Activated CD8-positive, alpha-beta T cell treated with anti-CD3 and anti-CD28 coated beads, Interleukin-2, amount 10 ng/mL, durations not matched to agents 7 days and 5 days (primary cell): ENCODE measurements at places on chromosomes 16 and 17. TPM values are rescaled to one million over a fixed set of nuclear protein-coding genes. Genes with fewer than 3 reads are reported as not detected.

EVPLL gene
- total RNA-seq = not detected

ABCC6 gene
- total RNA-seq = not detected

KRT15 gene
- total RNA-seq = not detected

NTN3 gene
- total RNA-seq = 0.10 TPM

MARVELD3 gene
- total RNA-seq = not detected

NACA2 gene
- not detected for total RNA-seq

ACE gene
- not detected for total RNA-seq

RAMP2 gene
- not detected for total RNA-seq

WNK4 gene
- 0.37 TPM for total RNA-seq

DNA sequence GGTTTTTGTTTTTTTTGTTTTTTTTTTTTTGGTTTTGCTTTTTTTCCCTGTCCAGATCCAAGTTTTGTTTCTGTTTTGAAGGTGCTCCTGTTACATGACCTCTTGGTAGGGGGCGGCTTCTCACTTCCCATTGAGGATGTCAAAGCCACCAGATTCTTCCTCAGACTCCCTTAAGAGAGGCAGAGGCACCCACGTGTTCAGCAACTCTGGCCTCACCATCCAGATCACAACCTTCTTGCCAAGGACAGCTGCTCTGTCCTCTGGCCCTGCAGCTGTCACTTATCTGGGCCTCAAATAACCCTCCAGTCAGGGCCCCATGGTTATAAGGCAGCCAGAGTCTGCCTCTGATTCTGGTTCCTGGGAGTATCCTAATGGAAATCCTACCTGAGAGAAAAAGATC is 208.5 kb downstream of the STX8 start:
- no peaks in the 10 kb centered on the region for H3K27me3 ChIP-seq
- H3K36me3 ChIP-seq = no peaks in the 10 kb centered on the region
- DNase-seq = no peak
- no peaks in the 10 kb centered on the region for H3K4me1 ChIP-seq
- no peak overlapping the region for H3K27ac ChIP-seq

- no peaks in the 10 kb centered on the region for H3K27me3 ChIP-seq
- no peak for DNase-seq
- peaks cover 2% of the 10 kb centered on the region for H3K36me3 ChIP-seq
- no peak overlapping the region for H3K27ac ChIP-seq
- H3K4me1 ChIP-seq = peaks cover 44% of the 10 kb centered on the region
Measured at GRCh38 chr17:17739388-17740066, 58.3 kb downstream of the RAI1 start.

GRCh38 chr16:83102336-83102735 is 475.6 kb downstream of the CDH13 start:
- no peaks in the 10 kb centered on the region for H3K4me1 ChIP-seq
- no peaks in the 10 kb centered on the region for H3K27me3 ChIP-seq
- no peak overlapping the region for H3K27ac ChIP-seq
- no peak for DNase-seq
- H3K36me3 ChIP-seq = no peaks in the 10 kb centered on the region
- H3K4me3 ChIP-seq = no peak overlapping the region

GRCh38 chr17:77326076-77326591 is 185.4 kb downstream of the SEC14L1 start:
- H3K36me3 ChIP-seq = no peaks in the 10 kb centered on the region
- DNase-seq = peak; percentile 56
- peak overlapping the region; percentile 74 for H3K27ac ChIP-seq
- peaks cover 61% of the 10 kb centered on the region for H3K4me1 ChIP-seq

GRCh38 chr16:62814891-62815290 is 778.7 kb upstream of the CDH8 start:
- no peak for DNase-seq
- H3K27ac ChIP-seq = no peak overlapping the region
- no peaks in the 10 kb centered on the region for H3K4me1 ChIP-seq
- H3K4me3 ChIP-seq = no peak overlapping the region

DNA sequence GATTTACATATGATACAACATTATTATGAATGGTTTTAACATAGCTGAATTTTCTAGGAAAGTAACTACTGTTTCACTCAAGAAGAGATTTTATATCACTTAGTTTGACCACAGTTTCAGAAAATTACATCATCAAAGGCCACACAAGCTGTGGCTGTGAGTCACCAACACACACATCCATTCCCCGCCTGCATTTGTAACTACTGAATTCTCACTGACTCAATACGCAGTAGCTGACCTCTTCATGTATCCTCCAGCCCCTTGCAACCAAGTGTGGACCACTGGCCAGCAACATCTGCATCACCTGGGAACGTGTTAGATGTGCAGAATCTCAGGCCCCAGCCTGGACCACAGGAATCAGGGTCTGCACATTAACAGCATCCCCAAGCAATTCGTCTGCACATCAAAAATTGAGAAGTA is 197.6 kb downstream of the XYLT1 start:
- H3K27ac ChIP-seq = peak overlapping the region; percentile 70
- peaks cover 69% of the 10 kb centered on the region for H3K4me1 ChIP-seq
- H3K36me3 ChIP-seq = peaks cover 17% of the 10 kb centered on the region
- H3K27me3 ChIP-seq = peaks cover 2% of the 10 kb centered on the region
- peak overlapping the region; percentile 10 for H3K4me3 ChIP-seq

DNA sequence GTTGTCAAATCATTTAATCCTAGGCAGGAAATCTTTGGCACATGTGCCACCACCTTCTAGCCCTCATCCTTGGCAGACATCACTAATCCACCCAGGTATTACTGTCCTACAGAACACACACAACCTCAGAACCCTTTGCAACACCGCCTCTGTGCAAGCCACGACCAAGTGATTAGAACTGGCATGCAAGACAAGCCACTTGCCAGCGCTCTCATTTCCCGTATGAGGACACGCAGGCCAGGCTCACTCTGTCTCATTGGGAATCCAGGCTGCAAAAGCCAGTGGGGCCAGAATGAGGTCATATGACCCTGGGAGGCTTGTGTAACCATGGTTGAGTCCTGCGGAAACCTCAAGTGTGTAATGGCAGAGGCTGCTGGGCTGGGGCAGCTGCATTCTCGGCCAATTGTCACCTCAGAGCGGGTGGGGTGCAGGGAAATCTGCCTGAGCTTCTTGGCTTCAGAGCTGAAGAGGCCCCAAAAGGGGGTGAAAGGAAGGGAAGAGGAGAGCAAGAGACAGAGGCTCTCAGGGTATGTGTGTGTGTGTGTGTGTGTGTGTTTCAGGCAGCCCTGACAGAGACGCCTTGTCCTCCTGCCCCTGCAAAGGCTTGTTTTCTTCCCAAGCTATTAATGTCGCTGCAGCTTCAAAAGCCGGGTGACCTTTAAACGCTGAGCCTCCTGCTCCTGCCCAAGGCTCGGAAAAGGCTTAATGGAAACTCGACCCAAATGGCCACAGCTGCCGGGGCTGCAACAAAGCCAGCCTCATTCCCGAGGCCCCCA is 43.2 kb upstream of the MRPS23 start:
- H3K4me1 ChIP-seq = peaks cover 10% of the 10 kb centered on the region
- no peak for DNase-seq
- H3K4me3 ChIP-seq = no peak overlapping the region
- H3K27me3 ChIP-seq = peaks cover 7% of the 10 kb centered on the region
- H3K36me3 ChIP-seq = no peaks in the 10 kb centered on the region

- no peak overlapping the region for H3K4me3 ChIP-seq
- no peaks in the 10 kb centered on the region for H3K4me1 ChIP-seq
- H3K27ac ChIP-seq = no peak overlapping the region
- H3K27me3 ChIP-seq = no peaks in the 10 kb centered on the region
Measured at GRCh38 chr16:5634666-5635180, 537.1 kb upstream of the EEF2KMT start.

GRCh38 chr16:53041320-53042051 is 11.2 kb downstream of the CHD9NB start:
- H3K4me1 ChIP-seq = peaks cover 6% of the 10 kb centered on the region
- no peak for DNase-seq
- H3K36me3 ChIP-seq = no peaks in the 10 kb centered on the region

DNA sequence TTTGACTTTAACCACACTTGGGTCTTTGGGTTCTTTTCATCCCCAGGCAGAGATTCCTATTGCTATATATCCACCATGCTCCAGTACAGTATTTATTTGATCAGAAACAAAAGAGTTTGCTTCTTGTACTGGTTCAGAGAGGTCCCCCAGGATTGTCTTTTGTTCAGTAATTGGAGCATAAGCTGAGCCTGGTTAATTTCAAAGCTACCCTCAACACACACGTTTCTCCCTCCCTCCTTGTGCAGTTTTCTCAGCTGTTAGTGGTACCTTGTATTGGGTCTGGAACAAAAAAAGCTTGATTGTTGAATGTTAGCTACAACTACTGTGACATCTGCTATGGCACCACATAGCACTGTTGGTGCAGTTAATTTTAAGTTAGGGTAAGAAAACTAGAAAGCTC is 50.0 kb downstream of the NUP93 start:
- no peaks in the 10 kb centered on the region for H3K27me3 ChIP-seq
- H3K36me3 ChIP-seq = no peaks in the 10 kb centered on the region
- no peak overlapping the region for H3K4me3 ChIP-seq
- H3K27ac ChIP-seq = no peak overlapping the region
- no peak for DNase-seq

GRCh38 chr16:8798174-8798527 is 512 bp downstream of the PMM2 start:
- no peaks in the 10 kb centered on the region for H3K27me3 ChIP-seq
- peaks cover 36% of the 10 kb centered on the region for H3K4me1 ChIP-seq
- H3K27ac ChIP-seq = peak overlapping the region; percentile 95
- peak; percentile 39 for DNase-seq

- H3K4me3 ChIP-seq = no peak overlapping the region
- no peak overlapping the region for H3K27ac ChIP-seq
- H3K4me1 ChIP-seq = peaks cover 6% of the 10 kb centered on the region
Measured at GRCh38 chr16:4962716-4963115, 4.6 kb downstream of the SEC14L5 start.

DNA sequence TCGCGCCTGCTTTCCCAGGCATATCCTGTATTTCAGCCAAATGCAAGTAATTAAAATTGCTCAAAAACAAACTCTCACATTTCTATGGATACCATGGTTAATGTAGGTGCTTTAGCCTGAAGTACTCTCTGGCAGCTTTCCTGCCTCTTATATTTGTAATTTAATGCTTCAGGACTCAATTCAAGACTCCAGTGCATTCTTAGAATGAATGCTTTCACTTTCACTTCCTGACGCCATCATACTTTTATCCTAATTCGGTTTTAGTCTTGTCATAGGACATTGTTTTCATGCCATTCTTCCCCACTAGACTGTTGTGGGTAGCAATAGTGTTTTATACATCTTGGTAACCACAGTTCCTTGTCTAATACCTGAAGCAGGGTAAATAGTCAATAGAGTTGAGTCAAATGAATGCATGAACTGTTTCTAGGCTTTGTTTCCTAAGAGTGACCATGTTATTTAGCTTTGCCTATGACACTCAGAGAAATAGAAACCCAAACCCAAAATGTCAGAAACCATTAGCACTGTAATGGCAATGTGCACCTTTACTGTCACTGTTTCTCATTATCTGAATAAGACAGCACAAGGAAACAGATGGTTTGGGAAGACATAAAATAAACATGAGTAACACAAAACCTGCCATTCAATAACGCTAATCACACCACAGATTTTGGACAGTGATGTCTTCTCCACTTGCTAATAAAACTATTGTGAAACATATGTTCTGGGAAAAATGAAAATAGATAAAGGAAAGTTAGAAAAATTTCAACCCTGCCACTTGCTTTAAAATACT is 705.5 kb downstream of the CDH11 start:
- DNase-seq = no peak
- H3K27ac ChIP-seq = no peak overlapping the region
- H3K36me3 ChIP-seq = no peaks in the 10 kb centered on the region
- H3K27me3 ChIP-seq = no peaks in the 10 kb centered on the region
- no peaks in the 10 kb centered on the region for H3K4me1 ChIP-seq

- H3K4me3 ChIP-seq = no peak overlapping the region
- no peak for DNase-seq
- H3K27ac ChIP-seq = peak overlapping the region; percentile 74
- H3K27me3 ChIP-seq = no peaks in the 10 kb centered on the region
Measured at GRCh38 chr16:11075163-11075562, 130.8 kb downstream of the CLEC16A start.

DNA sequence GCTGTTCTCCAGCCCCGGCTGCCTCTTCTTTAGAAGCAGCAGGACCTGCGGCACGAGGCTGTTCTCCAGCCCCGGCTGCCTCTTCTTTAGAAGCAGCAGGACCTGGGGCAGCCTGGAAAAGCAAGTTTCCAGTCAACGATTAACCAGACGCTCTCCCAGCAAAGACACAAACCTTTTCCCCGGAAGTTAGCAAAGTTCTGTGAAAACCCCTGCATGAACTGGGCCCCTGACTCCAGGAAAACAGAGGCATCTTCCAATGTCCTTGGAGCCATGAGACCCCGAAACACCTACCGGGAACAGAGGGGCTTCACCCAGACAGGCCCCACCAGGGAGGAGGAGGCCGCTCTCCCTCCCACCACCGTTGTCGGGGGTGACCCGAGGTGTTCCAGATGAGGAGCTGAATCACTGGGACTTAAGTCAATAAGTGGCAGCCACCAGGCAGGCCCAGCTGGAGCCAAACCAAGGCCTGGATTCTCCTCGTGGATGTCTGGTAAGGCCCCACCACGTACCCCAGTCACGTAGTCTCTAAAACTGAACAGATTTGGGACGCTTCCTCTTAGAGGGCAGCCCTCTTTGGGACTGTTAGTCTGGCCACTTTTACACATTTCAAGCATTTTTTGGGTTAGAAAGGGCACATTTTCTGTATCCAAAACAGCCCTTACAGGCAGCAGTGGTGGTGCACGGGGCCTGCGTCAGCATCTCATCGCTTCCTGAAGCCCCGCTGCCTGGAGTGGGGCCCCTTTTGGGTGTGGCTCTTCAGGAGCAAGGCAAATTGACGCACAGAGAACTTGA is at the start of gene RPH3AL:
RPH3AL (minus strand) TSS at position 387 of the 792 bp plus-strand sequence. CDS start 25,264 bp downstream, outside the sequence.
- peaks cover 6% of the 10 kb centered on the region for H3K36me3 ChIP-seq
- H3K27me3 ChIP-seq = no peaks in the 10 kb centered on the region
- no peak within 1 kb of the TSS for H3K27ac ChIP-seq
- peaks cover 2% of the 10 kb centered on the region for H3K4me1 ChIP-seq
- no peak for DNase-seq
- H3K4me3 ChIP-seq = no peak within 1 kb of the TSS

DNA sequence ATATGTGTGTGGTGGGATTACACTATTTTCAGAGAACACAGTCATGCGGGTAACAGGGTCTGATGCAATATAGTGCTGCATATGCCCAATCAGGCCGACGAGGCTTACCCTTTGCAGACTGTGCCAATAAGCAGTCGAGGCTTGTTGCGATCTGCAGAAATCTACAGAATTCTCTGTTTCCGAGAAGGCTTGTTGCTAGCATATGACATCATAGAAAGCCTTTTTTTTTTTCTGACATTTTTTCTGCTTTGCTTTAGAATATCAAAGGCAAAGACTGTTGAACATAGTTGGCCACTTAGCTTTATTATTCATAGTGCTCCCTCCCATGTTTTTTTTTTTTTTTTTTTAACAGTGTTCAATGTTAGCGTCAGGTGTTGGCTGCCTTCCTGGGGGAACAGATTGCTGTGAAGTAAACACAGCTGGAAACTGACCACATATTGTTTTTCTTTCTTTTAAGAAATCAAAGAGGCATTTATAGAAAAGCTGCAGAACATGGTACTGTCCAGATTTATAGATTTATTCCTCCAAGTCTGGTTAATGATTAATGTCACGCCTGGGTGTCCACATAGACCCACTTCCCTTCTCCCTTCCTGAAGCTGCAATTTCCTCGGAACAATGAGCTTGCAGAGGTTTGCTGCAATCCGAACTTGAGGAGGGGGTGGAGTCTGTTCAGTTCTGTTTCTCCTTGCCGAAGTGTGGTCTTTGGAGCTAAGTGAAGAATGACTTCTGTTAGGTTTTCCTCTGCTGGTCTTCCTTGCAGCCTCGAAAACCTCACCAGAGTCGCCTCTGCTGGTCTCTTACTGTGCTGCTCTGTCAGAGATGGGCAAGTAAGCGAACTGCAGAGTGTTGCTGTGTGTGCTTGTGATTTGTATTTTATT is 87.3 kb downstream of the MAP2K6 start:
- no peaks in the 10 kb centered on the region for H3K27me3 ChIP-seq
- no peak for DNase-seq
- no peaks in the 10 kb centered on the region for H3K36me3 ChIP-seq
- H3K4me3 ChIP-seq = no peak overlapping the region
